ENCODE measurements at places on chromosomes 1 and 21.
A peak's percentile ranks its signal among the peaks of the same experiment; 100 is the strongest.

DNA sequence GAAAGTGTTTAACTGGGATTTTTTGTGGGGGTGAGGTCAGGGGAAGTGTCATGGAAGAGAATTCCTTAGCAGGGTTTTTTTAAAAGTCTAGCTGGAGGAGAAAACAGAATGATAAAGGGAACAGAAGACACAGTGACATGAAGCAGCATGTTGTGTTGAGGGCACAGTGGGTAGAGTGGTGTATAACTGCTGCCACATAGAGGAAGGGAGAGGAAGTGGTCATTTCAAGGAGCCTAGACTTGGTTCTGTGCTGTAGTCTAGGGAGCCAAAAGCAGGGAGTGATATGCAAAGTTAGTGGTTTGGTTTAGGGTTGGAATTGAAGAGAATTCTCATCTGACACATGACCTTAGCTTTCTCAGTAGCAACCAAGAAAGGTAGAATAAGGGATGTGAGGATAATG lies 10.2 kb downstream of the EEIG2 start:
- no peak for DNase-seq

GRCh38 chr1:101605878-101606277 lies 369.1 kb downstream of the S1PR1 start:
- no peak for DNase-seq

DNA sequence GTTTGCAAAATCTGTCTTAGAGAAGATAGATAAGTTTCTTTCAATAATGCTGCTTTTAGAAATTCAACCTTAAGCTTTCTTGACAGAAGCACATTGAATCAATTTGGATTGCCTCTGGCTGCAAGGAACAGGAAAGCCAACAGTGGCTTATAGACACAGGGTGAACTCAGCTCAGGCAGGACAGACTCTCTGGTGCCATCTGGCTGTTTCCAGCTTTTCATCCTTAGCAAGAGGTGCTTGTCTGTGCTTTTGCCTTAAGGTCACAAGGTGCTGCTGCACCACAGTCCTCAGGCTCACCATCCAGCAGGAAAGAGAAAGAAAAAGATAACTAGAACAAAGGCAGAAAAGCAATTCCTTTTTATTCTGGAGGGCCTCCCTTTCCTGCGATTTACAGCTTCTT lies 93.7 kb upstream of the ETS2 start:
- peak; percentile 23 for DNase-seq

GRCh38 chr21:44379991-44380865 lies 26.8 kb downstream of the TRPM2 start:
- DNase-seq: no peak

DNA sequence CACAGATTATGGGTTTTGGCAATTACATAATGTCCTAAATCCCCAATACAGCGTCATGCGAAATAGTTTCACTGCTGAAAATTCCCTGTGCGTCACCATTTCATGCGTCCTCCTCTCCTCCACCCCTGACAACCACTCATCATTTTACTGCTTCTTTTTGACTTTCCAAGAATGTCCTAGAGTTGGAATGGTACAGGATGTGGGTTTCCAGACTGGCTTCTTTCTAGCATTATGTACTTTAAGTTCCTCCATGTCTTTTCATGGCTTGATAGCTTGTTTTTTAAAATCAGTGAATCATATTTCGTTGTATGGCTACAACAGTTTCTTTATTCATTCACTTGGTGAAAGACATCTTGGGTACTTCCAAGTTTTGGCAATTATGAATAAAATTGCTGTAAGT lies 7.4 kb downstream of the NBPF3 start:
- DNase-seq: no peak

GRCh38 chr1:173333581-173333980 lies 126.5 kb upstream of the TNFSF4 start:
- DNase-seq: peak; percentile 76

DNA sequence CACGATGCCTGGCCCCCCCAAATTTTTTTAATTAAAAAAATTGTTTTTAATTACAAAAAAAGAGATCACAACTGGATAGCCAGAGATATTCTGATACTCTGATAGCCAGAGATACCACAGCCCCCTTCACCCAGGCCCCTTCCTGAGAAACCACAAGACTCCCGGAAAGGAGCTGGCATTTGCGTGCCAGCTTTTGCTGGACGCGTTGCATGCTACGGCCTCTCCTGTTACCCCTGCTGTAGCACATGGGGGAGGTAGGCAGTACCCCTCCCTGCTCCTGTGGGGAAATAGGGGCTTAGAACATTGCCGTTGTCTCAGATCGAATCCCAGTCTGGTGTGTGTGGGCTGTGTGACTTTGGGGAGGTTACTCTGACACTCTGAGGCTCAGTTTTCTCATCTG lies 22.7 kb downstream of the MFAP2 start:
- DNase-seq: no peak

- no peak for DNase-seq
Observed at GRCh38 chr1:51552929-51553807, 34.1 kb upstream of the EPS15 start.

GRCh38 chr21:38853421-38853919 lies 47.7 kb downstream of the ETS2 start:
- DNase-seq: peak; percentile 95

DNA sequence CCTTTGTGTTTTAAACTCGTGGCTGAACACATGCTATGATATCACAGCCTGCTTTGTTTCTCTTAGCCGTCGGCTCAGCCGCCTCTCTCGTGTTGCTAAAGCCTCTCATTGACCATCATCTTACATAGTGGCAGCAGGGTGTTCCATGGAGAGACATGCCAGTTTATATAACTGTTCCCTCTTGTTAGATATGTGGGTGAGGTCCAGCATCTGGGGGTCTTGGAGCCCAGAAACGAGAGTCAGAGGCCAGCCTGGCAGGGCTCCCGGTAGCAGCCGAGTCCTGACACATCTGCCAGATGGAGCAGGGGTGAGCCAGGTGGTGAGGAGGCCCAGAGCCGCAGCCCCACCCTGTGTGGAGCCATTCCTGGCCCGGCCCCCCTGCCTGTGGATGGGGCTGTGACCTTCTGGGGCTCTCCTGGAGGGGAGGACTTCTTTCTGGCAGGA lies 11.9 kb downstream of the PODN start:
- no peak for DNase-seq

- DNase-seq: no peak
Observed at GRCh38 chr21:22536509-22536908, 1538.3 kb downstream of the NCAM2 start.

DNA sequence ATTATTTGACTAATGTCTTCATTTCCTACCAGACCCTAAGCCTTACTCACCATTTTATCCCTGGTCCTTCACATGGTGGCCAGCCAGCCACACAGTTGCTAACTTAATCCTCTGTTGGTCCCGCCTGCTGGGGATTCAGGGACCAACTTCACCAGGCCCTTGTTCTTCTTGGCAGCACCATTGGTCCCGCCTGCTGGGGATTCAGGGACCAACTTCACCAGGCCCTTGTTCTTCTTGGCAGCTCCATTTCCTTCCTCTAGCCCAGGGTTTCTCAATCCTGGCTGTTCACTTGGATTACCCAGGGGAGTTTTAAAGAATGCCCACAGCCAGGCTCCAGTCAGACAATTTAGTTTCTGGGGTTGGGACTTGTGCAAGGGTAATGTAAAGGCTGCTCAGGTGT lies 233.1 kb upstream of the CSF3R start:
- DNase-seq: no peak

GRCh38 chr1:80418134-80418533 lies 1382.6 kb upstream of the ADGRL2 start:
- DNase-seq: no peak

DNA sequence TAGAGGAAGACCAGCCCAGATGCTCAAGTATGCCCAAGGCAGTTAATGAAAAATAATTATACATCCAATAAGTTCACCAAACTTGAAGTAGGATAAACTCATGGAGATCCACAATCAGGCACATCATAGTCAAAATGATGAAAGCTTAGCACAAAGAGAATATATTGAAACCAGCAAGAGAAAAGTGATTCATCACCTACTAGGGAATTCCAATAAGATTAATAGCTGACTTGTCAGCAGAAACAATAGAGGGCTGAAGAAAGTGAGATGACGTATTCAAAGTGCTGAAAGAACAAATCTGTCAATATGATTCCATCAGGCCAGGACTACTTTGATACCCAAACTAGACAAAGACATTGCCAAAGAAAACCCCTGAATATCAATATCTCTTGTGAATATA lies 251.7 kb upstream of the BEND5 start:
- no peak for DNase-seq

- DNase-seq: no peak
Observed at GRCh38 chr1:209643285-209644020, 8.8 kb downstream of the LAMB3 start.

GRCh38 chr1:44720281-44720680 lies 10.7 kb downstream of the RNU5D-1 start:
- no peak for DNase-seq

DNA sequence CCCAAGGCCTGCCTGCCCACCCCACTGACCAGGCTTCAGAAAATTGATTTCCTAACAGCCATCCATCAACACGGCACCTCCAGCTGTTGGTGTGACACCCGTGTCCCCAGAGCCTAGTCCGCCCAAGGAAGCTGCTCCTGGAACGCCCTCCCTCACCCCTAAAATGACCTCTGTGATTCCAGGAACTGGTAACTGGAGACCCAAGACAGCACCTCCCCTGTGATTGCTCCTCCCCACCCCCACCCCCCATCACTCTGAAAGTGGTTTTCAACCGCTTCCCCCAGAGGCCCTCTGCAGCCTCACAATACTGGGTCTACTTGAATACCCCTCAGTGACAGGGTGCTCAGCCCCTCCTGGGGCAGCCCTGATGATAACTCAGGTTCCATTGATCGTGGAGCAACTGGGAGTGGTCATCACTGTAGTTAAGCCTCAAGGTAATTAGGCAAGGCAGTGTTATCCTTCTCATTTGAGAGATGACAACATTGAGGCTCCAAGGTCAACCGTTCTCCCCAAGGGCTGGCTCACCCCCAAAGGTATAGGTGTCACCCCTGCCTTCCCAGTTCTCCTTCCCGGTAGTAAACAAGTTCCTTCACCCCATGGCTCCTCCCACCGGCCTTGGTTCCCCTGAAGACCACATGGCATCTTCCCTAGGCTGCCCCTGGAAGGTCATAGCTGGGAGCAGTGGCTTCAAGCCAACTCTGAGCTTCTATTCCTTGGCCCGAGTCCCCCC lies 52.0 kb downstream of the TAS1R2 start:
- no peak for DNase-seq

- DNase-seq: no peak
Observed at GRCh38 chr1:168454211-168454815, 89.5 kb downstream of the XCL2 start.

GRCh38 chr1:160124705-160125478 lies 9.3 kb downstream of the ATP1A2 start:
- peak; percentile 22 for DNase-seq

DNA sequence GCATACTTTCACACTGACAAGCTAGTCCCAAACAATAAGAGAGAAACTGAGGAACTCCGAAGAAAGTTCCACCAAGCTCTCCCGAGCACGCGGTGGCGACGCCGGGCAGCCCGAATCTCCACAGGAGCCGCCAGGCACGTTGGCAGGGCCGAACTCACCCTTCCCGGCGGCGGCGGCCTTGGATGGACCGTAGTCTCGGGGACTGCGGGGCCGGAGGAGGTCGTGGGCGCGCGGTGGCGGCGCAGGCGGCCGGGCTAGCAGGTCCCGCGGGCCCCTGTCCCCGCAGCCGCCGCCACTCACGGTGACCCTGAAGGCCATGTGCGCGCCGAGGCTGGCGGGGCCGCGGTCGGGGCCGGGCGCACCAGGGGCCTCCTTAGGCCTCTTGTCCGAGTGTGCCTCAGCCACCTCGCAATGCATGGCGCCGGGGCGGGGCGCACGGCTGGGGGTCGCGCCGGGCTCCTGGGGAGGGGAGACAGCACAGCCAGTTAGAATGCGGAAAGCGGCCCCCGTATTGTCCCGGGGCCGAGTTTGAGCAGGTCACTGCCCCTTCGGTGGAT lies 1.2 kb downstream of the GLIS1 start:
- DNase-seq: no peak

DNA sequence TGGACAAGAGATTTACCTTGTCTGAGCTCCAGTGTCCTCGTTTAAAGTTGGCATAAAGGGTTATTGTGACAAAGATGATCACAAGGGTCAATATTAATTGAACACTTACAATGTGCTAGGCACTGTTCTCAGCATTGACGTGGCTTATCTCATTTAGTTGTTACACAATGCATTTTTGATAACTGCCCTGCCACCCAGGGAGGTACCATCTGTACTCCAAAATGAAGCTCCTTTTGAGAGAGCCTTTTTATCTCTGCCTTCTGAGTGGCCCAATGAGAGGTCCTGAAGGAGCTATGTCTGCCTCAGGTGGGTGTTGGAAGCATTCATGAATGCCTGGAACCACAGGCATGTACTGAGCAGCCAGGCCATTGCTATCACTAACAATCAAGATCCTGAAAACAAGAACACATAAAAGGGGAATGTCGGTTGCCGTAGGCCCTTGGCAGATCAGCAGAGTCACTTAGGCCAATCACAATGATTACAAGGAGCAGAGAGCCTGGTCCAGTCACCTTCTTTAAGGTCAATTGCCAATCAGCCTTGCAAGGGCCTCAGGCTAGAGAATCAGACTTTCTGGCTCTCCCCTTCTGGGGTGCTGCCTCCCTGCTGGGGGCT lies 78.5 kb downstream of the NMNAT2 start:
- no peak for DNase-seq
